ENCODE measurements at places on chromosomes 12 and 14.
A peak's percentile ranks its signal among the peaks of the same experiment; 100 is the strongest.

DNA sequence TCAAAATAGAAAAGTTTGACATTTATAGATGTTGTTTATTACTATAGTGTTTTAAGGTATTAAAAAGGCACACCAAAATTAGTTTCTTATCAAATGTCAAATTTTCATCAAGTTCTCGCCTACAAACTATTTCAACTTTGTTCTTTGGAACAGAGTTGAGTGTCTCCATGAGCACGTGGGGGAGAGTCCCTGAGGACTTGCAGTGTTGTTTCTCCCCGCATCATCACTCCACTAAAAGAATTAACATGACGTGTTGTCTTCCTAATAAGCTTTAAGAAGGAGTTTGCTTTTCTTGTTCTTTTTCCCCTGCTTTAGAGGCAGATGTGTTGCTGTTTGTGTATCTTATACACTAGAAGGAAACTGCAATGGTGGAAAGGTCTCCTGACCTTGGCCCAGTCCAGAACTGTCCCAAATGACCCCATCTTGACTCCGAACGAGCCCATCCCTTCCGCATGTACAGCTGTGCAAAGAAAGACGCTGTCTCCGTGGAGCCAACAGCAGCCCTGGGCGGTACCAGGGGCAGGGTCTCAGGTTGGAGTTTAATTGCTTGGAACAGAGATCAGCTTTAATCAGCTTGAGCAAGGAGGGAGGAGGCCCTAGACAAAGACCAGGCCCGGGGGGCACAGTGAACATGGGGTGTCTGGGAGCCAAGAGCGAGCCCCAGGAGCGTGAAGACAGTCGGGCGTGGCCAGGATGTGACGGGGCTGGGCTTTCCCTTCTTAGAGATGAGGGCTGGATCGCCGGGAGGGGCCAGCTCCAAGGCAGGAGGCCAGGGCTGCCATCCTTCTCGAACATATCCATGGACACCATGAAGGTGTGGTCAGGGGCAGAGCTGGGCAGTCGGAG, 215.4 kb upstream of the RTL1 start:
- no peak for DNase-seq

- DNase-seq: no peak
Observed at GRCh38 chr12:80704420-80704819, 3.0 kb upstream of the MYF6 start.

GRCh38 chr12:84741692-84742091, 170.9 kb downstream of the SLC6A15 start:
- DNase-seq: no peak

GRCh38 chr12:30794591-30795409, 40.0 kb upstream of the CAPRIN2 start:
- DNase-seq: peak; percentile 54

DNA sequence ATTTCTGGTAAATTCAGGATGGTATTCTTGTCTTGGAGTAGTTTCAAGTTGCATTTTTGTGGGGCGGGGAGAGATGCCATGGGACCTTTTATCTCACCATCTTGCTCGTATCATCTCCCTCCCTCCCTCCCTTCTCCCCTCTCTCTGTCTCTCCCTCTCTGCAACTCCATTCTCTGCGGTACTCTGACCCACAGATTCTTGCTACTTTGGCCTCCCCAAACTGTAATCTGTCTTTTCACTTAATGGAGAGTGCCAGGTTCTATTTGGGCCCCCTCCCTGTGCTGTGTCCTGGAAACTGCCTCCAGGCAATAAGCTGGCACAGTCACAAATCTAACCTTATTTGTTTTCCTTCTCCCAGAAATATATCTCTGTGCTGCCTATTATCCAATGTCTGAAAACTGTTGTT, 175.2 kb downstream of the PAWR start:
- no peak for DNase-seq

- DNase-seq: peak; percentile 58
Observed at GRCh38 chr14:81453166-81453766, 53.1 kb upstream of the STON2 start.

Measured in AG08396 (cell line).